ENCODE measurements at places on chromosomes 5 and 9. TPM values are rescaled to one million over a fixed set of nuclear protein-coding genes. Genes with fewer than 3 reads are reported as not detected.

DNA sequence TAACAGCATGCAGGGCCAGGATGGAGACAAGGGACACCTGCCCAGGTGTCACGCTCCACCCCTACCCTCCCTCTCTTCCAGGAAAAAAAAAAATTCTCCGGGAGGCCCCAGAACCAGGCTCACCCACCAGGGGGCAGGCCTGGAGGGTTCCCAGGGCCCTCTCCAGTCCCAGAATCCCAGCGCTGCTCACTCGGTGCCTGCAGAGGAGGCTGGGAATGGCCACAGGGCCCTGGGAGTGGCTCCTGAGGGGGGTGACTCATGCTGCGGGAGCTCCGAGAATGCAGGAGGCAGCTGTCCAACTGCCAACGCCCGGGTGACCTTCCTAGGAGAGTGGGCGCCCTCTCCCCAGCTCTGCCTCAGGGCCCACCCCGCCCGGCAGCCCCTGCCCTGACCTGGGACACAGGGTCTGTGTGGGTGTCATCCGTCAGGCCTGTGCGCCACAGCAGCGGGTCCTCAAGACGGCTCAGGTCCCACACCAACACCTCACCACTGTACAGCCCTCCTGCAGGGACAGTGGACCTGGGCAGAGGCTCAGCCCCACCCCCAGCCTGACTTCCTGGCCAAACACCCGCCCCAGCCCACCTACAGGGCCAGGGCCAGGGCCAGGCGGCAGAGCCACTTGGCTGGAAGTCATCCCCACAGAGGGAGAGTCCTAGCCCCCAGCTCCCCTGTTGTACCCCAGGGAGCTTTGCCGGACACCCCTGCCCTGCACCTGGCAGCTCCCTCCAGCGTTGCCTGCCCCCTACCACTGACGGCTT is 21.2 kb downstream of the DYNC2I2 start:
- DNase-seq: no peak
- peaks cover 33% of the 10 kb centered on the region for H3K36me3 ChIP-seq
- no peaks in the 10 kb centered on the region for H3K27me3 ChIP-seq

DNA sequence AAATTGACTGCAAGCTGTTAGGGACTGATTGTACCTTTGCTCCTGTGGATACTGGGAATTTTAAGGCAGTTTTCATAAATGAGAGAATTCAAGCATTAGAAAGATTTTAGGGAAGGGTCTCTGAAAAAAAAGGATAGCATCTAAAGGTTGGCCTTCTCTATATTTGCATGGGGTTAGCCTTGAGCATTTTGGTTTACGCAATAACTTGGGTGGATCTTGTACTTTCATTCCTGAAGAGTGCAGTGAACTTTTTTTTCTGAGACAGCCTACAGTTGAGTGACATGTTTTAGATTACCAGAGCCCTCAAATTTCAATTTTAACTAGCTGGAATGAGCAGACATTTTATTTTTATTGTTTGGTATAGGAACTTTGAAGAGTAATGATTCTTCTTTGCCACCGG is 91.6 kb upstream of the NR3C1 start:
- H3K27ac ChIP-seq: no peak overlapping the region
- DNase-seq: no peak
- no peak overlapping the region for H3K4me3 ChIP-seq
- H3K36me3 ChIP-seq: no peaks in the 10 kb centered on the region
- H3K4me1 ChIP-seq: no peaks in the 10 kb centered on the region

Gene GNG10
- total RNA-seq: 11.1 TPM

- DNase-seq: no peak
- H3K36me3 ChIP-seq: no peaks in the 10 kb centered on the region
- no peaks in the 10 kb centered on the region for H3K4me1 ChIP-seq
- H3K27me3 ChIP-seq: no peaks in the 10 kb centered on the region
These were observed 223.7 kb downstream of the PCSK5 start for GRCh38 chr9:76114144-76114543.

DNA sequence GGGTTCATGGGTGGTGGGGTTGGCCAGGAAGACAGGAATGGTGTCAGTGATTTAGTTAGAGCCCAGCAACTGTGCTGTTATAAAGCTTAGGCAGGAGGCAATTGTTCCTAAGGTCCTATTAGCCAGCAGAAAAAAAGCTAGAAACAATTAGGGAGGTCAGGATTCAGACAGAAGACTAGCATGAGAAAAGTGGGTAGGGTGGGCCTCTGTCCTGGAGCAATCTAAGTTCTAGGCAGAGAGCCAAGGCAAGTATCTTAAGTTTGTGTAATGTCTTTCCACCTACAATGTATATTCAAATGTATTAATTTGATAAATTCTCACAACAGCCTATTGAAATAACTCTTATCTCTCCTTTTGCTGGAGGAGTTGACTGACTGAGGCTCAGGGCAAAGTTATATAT is 6.1 kb upstream of the ZFAND5 start:
- no peaks in the 10 kb centered on the region for H3K4me1 ChIP-seq
- DNase-seq: no peak
- no peak overlapping the region for H3K27ac ChIP-seq
- H3K36me3 ChIP-seq: no peaks in the 10 kb centered on the region

DNA sequence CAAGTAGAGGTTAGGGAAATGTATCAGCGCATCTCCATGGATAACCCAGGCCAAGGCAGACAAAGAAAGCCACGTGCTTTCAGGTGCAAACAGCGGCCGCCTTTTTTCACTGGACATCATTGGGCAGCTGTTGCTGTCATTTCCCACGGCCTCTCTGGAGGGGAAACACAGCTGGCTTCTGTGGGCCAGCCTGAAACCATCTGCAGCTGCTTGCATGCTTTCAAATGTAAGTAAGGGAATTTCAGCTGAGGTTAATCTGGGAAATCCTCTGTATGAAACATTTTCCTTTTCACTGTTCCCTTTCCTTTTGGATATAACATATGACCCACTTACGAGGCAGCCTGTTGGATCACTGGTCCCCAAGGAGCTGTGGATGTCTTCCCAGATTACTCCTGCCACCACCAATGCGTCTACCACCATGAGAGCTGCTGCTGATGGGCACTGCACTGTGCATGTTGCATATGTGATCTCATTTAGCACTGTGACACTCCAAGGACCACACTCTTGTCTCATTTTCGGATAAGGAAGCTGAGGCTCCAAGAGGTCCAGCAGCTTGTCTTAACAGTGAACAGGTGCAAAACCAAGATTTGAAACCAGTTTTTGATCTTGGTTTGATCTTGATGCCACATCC is 106.3 kb downstream of the C9orf152 start:
- DNase-seq: no peak
- no peak overlapping the region for H3K27ac ChIP-seq
- no peaks in the 10 kb centered on the region for H3K4me1 ChIP-seq
- peaks cover 26% of the 10 kb centered on the region for H3K36me3 ChIP-seq
- no peak overlapping the region for H3K4me3 ChIP-seq
- no peaks in the 10 kb centered on the region for H3K27me3 ChIP-seq

Gene SLC46A2
- not detected for total RNA-seq

DNA sequence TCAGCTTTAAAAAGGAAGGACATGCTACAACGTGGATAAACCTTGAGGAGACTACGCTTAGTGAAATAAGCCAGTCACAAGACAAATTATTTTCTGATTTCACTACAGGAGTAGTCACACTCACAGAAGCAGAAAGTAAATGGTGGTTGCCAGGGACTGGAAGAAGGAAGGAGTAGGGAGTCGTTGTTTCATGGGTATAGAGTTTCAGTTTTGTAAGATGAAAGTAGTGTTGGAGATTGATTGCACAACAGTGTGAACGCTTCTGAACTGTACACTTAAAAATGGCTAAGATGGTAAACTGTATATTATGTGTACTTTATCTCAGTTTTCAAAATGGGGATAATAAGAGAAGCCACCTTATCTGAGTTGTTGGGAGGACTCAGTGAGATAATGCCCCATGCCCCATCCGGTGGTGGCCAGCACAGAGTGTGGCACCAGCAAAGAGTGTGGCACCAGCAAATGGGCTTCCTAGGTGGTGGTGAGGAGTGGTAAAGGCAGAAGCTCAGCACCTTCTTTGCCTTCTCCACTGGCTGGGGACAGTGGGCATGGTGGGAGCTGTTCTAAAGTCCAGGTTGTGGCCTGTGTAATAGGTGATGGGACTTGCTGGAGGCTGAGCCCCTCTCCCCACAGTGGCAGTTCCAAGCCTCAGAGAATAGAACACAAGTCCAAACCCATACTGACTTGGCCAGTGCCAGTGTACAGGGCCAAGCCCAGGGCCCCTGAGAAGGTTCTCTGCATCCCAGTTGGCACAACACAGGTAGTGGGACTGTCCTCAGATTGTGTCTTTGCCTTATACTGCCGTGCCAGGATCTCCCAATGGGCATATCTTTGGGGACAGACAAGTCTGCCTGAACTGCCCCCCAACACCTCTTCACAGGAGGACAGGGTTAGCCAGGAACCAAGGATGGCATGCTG is 4.4 kb downstream of the SLC22A4 start:
- H3K4me1 ChIP-seq: peaks cover 18% of the 10 kb centered on the region
- no peak for DNase-seq
- peaks cover 17% of the 10 kb centered on the region for H3K27me3 ChIP-seq
- no peak overlapping the region for H3K4me3 ChIP-seq

Gene MAPKAP1
- 49.7 TPM for total RNA-seq

GRCh38 chr5:139856714-139857113 is 61.1 kb downstream of the PSD2 start:
- no peak overlapping the region for H3K4me3 ChIP-seq
- H3K27me3 ChIP-seq: no peaks in the 10 kb centered on the region
- DNase-seq: no peak
- no peaks in the 10 kb centered on the region for H3K4me1 ChIP-seq
- H3K27ac ChIP-seq: no peak overlapping the region

Gene FAXDC2
- 4.0 TPM for total RNA-seq

Gene DCP2
- total RNA-seq: 149 TPM
